ENCODE measurements at places on chromosomes 1 and 21. TPM values are rescaled to one million over a fixed set of nuclear protein-coding genes. Genes with fewer than 3 reads are reported as not detected.
A peak's percentile ranks its signal among the peaks of the same experiment; 100 is the strongest.

Gene VWA1
- 29.4 TPM for total RNA-seq

Gene SLC6A9
- total RNA-seq: 46.7 TPM

Gene BARHL2
- not detected for total RNA-seq

GRCh38 chr1:228063251-228064191 is 19.0 kb upstream of the ARF1 start:
- ATAC-seq: no peak

- ATAC-seq: peak; percentile 85
Observed at GRCh38 chr1:234980645-234981396, 147.8 kb downstream of the TOMM20 start.

Gene TLCD4
- 0.32 TPM for total RNA-seq

GRCh38 chr1:160342526-160342925 is 524 bp downstream of the COPA start:
- ATAC-seq: peak; percentile 23

GRCh38 chr1:229664133-229664689 is 38.2 kb downstream of the URB2 start:
- peak; percentile 60 for ATAC-seq

- peak; percentile 70 for ATAC-seq
Observed at GRCh38 chr1:23126801-23127200, 41.9 kb downstream of the LUZP1 start.

- no peak for ATAC-seq
Observed at GRCh38 chr1:226627924-226628611, 79.5 kb downstream of the STUM start.

DNA sequence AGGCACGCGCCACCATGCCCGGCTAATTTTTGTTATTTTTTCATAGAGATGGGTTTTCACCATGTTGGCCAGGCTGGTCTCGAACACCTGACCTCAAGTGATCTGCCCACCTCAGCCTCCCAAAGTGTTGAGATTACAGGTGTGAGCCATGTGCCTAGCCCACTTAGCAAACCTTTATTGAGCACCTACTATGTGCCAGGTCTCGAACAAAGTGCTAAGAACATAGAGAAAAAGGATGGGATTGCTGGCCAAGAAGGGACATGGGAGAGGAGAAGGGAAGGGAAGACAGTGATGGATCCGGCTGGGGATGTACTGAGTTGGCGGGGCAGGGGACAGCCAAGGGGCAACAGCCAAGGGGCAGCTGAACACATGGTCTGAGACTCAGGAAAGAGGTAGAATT is 55.6 kb upstream of the RPL11 start:
- no peak for ATAC-seq
